Sciatic nerve (tissue), 2 donors: ENCODE measurements at places on chromosomes 11 and 22. TPM values are rescaled to one million over a fixed set of nuclear protein-coding genes. Genes with fewer than 3 reads are reported as not detected.

DNA sequence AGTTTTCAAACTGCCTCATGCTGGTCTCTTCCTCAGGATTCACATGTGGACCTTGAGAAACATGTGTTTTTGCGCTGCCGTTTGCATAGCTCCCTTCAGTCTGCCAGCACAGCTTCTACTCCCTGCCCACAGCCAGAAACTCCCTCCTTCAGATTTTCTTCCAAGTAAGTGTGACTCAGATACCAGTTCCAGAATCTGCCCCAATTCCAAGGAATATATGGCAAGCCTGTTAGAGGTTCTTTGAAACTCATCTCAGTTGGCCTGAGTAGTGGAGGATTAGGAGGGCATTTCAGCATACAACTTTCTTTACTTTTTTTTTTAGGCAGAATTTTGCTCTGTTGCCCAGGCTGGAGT is 67.1 kb downstream of the SNX19 start:
- no peak for DNase-seq

GRCh38 chr11:27757953-27758352 is 57.7 kb upstream of the BDNF start:
- DNase-seq = no peak

DNA sequence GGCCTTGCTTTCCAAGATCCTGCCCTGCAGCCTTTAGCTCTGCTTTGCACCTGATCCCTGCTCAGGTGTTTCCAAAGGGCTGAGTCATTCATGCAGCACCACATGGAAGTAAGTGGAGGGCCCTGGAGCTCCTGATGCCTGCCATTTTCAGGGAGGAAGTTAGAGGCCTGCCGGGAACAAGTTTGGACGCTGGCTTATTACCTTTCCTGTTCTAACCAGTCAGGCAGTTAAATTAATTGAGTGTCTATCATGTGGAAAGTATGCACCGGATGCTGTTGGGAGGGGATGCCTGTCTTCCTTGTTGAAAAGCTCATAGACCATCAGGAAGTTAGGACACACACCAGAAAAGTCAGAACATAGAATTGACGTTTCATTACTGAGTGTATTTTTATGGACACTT is 73.7 kb upstream of the PLET1 start:
- DNase-seq = no peak

DNA sequence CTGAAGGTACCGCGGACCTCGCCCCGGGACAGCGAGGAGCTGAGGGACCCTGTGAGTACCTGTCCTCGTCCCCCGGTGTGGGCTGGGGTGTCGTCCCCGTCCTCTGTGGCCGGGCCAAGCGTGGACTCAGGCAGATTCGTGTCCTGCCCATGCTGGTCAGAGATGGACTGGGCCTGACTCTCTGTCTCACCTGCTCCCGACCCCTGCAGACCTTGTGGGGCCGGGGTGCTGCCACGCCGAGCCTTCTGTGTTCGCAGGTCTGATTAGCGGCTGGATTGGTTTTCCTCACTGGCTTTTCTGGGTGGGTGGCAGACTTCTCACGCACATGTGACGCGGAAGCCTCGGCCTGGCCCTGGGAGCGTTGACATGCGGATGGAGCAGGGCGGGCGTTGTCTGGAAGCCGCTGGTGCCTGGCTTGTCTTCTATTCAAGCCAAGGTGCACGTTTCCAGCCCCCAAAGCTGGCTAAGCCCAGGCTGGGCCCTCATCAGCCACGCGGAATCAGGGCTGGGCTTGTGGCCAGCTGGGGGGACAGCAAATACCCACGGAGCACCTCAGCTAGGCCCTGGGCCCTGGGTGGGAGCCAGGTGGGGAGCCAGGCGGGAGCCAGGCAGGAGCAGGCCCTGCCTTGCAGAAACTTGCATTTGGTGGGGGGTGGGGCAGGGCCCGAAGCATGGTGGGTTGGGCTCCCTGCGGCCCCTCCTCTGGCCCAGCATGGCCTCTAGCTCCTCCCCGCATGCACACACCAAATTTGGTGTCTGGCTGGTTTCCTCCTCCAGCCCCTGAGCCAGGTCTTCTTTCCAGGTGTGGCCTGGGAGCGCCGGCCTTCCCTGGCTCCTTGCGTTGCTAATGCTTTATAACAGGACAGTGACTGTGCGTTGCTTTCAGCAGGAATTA is 7.0 kb downstream of the GRAMD4 start:
- no peak for DNase-seq

DNA sequence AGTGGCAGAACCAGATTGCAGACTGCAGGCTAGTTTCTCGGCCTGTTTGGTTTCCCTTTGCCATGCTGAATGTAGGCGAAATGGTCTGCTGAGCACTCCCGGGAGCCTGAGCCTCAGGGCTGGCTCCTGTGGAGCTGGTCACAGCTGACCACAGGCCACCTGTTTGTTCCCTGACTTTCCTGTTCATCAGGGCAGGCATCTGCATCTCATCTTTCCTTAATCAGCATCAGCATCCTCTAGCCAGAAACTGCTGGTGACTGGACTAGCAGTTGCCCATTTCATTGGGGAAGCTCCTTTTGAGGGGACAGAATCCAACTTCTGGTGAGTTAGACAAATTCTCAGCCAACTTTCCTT is 20.2 kb upstream of the C11orf96 start:
- DNase-seq = no peak

Gene TSPAN32
- total RNA-seq = 7.3 TPM

DNA sequence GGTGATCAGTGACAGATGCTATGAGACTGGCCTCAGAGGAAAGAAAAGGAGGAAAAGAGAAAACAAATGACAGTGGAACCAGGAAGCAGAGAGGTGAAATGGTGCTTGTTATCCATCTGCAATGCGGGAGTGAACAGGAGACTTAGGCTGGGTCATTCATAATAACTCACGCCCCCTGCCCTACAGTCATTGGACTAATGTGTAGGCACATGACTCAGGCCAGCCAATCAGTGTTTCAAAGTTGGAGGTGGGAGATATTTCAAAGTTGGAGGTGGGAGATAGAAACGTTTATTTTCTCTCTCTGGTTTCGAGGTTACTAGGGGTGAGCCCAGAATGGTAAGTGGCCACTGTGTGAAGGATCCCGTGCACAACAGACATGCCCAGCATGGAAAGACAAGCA is 30.3 kb downstream of the SLC22A6 start:
- DNase-seq = no peak

GRCh38 chr11:61162092-61162941 is 1.1 kb upstream of the VPS37C start:
- DNase-seq = peak; percentile 33

DNA sequence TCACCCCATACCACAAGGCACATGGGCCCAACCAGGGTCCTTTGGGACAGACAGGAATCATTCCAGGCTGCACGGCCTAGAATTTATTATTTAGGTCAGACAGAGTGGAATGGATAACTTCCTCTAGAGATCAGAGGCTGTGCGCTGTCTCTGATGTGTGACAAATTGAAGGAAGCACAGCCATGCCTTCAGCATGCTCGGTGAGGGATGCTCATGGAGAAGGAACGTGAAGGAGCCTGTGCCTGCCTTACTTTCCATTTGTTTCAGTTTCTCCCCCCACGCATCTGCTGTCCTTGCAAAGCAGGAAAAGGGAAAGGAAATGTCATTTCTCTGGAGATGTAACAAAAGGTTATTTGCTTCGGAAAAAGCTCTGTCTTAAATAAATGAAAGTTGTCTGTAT is 644.1 kb downstream of the OPCML start:
- DNase-seq = no peak

- no peak for DNase-seq
These were observed 162.5 kb upstream of the CCDC90B start for GRCh38 chr11:83448686-83449085.

Gene OR51B4
- 0.40 TPM for total RNA-seq

DNA sequence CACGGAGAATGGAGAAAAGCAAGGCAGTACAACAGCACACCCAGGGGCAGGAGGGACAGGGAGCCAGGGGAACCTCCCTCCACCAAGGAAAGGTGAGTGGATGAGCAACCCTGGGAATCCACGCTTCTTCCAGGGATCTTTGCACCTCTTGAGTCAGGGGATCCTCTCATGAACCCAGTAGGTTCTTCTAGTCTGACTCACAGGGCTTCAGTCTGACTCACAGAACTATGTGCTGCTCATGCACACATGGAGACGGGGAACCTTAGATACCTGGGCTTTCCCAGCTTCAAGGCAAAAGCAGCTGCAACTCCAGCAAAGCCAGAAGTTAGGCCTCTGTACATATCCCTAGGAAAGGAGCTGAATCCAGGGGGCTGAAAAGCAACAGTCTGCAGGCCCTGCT is 1021.4 kb upstream of the TENM4 start:
- no peak for DNase-seq

DNA sequence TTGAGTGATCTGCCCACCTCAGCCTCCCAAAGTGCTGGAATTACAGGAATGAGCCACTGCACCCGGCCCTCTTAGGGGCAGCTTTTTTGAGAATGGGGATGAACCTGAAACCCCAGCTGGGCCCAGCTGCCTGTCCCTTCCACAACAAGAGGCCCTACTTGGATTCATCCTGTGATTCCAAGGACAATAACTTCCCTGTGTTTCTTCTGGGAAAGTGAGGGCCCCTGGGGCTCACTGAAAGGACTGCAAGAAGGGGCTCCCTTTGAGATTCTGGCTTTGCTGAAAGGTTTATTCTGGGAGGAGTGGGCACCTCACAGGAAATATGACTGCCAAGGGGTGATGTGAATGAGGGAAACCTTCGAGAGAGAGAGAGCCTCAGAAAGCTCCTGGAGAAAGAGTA is 12.3 kb upstream of the GNAZ start:
- peak; percentile 25 for DNase-seq

DNA sequence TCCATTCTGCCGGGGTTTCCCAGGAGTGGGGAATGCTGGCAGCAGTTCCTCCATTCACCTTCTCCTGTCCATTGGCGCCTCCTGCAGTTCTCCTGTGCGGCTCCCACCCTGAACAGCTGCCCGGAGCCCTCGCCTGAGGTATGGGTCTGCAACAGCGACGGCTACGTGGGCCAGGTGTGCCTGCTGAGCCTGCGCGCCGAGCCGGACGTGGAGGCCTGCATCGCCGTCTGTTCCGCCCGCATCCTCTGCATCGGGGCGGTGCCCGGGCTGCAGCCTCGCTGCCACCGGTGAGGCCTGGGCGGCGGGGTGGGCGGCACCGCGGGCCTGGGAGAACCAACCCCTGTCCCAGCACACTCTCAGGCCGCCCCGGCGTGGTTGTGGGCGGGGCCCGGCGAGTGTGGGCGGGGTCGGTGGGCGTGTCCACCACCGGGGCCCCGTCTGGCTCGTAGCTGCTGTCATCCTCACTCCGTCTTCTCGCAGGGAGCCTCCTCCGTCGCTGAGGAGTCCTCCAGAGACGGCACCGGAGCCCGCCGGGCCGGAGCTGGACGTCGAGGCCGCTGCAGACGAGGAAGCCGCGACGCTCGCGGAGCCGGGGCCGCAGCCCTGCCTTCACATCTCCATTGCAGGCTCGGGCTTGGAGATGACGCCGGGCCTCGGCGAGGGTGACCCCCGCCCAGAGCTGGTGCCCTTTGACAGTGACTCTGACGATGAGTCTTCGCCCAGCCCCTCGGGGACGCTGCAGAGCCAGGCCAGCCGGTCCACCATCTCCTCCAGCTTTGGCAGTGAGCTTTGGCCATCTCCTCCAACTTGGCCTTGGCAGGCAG is 14.0 kb upstream of the RELT start:
- no peak for DNase-seq

- no peak for DNase-seq
These were observed 29.6 kb downstream of the CAT start for GRCh38 chr11:34468209-34468841.

- no peak for DNase-seq
These were observed 318.1 kb upstream of the PITPNB start for GRCh38 chr22:28237112-28237511.

Gene THRSP
- total RNA-seq = 39.4 TPM

Gene HBG2
- total RNA-seq = 6.1 TPM

GRCh38 chr11:47183031-47183856 is 3.0 kb downstream of the PACSIN3 start:
- no peak for DNase-seq

- no peak for DNase-seq
These were observed 32.6 kb downstream of the WNT11 start for GRCh38 chr11:76173663-76174062.

GRCh38 chr11:111490496-111490895 is 21.7 kb downstream of the BTG4 start:
- no peak for DNase-seq

Gene USP35
- total RNA-seq = 11.5 TPM

GRCh38 chr11:38323961-38324761 is 1726.1 kb upstream of the RAG2 start:
- DNase-seq = no peak
